ENCODE measurements at places on chromosomes 5 and 9.

DNA sequence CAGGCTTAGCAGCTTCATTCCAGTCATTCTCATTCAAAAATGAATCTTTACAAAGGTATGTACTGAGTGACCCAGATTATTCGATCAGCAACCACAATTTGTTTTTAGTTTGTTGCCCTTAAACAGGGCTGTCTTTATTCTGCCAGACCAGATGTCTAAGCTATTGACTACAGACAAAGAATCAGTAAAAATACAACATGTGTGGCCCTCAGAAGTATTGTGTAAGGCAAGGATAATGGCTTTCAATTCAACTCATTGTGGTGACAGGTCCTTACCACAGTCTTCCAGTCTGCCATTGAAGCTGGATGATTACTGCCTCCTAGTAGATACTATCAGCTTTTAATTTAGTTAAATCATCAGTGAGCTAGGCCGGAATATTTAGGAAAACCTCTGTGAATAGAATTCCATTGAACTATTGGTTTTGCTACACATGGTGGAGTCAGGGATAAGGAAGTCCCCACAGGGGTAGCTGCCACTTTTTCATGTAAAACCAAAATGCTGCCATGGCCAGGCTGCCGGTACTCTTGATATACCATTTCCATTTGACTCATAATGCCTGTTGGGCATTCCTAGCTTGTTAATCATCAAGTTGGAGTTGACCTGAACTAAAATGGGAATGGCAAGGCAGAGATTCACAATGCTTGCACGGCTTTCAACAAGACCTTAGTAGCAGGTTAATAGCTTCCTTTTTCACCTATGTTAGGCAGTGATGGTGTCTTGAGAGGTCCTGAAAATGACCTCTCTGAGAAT lies 175.6 kb downstream of the MEF2C start:
- no peak for DNase-seq

DNA sequence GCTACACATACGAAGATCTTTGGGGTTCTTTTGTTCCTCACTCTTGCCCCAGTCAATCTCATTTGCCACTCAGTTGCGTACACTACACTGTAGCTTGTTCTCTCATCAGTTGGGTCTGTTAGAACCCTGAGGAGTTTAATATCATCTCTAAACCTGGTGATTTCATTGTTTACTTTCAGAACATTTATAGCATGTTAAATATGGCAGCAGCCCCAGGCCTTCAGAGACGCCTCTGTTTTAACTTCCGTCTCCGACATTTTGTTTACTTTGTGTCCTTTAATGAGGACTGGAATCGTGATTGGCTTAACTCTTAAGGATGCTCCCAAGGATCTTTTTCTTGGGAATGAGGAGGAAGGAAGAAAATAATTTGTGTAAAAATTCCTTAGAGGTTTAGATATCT lies 510.1 kb downstream of the NR2F1-AS1 start:
- no peak for DNase-seq

DNA sequence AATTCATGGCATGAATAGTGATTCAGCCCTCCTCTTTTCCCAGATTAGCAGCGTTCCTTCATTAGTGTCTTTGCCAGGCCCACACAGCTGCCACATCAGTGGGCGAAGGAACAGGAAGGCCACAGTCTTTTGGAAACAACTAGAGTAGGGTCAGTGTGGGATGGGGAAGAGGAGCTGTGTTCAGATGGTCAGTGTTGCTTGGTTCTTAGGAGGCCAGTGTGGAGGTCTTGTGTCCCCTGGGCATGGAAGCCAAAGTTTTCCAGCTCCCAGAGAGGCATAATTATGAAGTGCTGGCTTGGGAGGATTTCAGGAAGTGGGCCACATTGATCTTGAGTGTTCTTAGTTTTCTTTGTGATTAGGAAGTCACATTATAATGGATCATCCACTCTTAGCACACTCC lies 269.6 kb downstream of the PSAT1 start:
- DNase-seq: no peak

GRCh38 chr5:138574744-138575193 lies 432 bp downstream of the HSPA9 start:
- no peak for DNase-seq

- DNase-seq: no peak
Measured at GRCh38 chr5:20615888-20616563, 628.0 kb upstream of the CDH18 start.

DNA sequence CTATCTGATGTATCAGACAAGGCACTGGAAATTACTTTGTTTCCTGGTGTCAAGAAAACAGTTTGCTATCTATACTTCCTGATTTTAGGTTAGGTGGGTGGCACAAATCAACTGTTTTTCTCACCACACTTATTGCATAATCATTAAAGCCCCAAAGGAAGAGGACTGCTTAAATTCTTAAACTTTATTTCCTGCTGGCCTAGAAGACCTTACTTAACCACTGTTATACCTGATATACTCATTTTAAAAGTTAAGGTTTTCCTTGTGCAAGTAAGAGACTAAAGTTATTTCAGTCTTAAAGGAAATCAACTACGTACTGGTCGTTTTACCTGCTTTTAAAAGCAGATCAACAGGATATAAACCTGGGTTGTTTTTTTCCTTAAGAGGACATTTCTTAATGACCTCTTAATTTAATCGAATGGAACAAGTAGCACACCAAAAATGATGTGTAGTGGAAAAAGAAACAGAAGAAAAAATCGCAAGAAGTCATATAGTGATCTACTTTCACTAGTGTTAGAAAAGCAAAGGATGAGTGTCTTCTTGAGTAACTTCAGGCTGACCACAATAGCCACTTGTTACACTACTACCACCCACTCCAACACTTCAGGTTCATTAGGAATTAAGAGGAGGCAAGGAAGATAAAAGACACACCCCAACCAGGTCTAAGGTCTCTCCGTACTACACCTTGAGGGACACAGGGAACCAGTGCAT lies 974 bp downstream of the CLINT1 start:
- DNase-seq: peak; percentile 29

- DNase-seq: no peak
Measured at GRCh38 chr5:115459855-115460341, 84.7 kb downstream of the FEM1C start.

DNA sequence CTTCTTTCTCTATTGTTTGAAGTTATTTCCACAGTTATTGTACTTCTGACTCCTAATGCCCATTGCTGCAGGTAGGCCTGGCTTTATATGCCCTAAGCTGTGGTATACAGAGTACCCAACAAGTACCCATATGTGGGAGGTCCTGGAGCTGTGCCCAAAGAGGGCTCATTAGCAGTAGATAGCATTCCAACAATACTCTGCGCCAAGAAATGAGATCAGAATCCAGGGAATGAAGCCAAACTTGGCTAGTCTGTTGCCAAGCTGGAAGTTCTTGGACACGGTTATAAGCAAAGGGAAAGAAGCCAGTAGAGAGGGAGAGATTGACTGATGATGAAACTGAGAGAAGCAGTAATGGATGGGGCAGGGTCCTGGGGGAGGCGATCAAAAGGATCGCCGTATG lies 29.7 kb upstream of the FAM169A start:
- no peak for DNase-seq

DNA sequence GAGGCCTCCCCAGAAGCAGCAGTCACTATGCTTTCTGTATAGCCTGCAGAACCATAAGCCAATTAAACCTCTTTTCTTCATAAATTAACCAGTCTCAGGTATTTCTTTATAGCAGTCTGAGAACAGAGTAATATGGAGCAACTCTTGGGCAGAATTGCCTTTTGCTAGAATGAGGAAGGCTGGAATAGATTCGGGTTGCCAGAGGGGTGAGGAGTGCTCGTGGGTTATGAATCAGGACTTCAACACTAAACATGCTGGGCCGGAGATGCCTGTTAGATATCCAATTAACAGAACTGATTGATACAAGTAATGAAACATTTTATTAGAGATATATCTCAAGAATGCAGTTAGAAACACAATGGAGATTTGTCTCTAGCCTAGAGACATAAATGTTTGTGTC lies 140.9 kb upstream of the MAP3K1 start:
- no peak for DNase-seq

DNA sequence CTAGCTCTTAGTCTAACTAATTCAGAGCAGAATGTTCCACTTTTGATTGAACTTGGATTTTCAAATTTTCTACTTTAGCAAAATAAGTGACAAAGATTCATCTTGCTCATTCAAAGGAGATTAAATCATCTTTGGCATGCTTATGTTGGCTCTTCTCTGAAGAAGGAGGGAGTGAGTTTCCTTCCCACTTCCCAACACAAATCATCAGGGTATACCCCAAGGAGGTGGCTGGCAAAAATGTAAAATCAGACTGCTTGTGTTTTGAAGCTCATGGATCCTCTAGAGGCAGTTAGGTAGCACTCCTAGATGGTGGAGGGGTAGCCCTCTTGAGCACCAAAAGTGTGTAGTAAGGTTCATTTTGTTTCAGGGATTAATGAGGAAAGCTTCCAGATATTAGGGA lies 343.1 kb downstream of the OSTF1 start:
- no peak for DNase-seq

- DNase-seq: no peak
Measured at GRCh38 chr5:104952876-104953275, 1390.3 kb upstream of the NUDT12 start.

DNA sequence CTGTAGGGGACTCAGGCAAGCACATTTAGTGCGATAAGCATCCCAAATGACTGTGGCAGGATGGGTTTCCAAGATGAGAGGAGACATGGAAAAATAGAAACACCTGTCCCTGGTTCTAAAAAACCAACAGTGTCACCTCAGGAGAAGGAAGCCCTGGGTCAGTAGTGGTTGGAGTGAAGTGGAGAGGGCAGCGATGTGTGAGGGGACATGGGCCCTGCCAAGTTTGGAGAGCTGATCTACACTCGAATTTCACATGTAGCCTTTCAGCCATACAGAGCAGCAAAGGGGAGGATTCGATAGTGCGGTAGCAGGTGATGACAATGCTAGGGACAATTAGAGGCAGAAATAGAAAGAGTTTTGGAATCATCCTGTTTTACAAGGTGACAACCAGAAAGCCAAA lies 32.6 kb upstream of the LHX2 start:
- no peak for DNase-seq

All from hematopoietic multipotent progenitor cell treated with erythropoietin and hydrocortisone succinate and interleukin-3 and kit ligand, for 17 days (in vitro differentiated cells).